A549 (cell line): ENCODE measurements at places on chromosomes 16 and 17.
A peak's percentile ranks its signal among the peaks of the same experiment; 100 is the strongest.

GRCh38 chr17:2724784-2725164 is 13.2 kb upstream of the CLUH start:
- DNase-seq, result peak; percentile 77

- peak; percentile 98 for DNase-seq
Measured at GRCh38 chr17:50177983-50178834, 12.4 kb downstream of the SGCA start.

- DNase-seq, result peak; percentile 56
Measured at GRCh38 chr17:17959520-17960361, 12.5 kb downstream of the TOM1L2 start.

GRCh38 chr16:30645727-30646126 is 5.0 kb upstream of the PRR14 start:
- no peak for DNase-seq

- no peak for DNase-seq
Measured at GRCh38 chr17:3037259-3037658, 26.1 kb downstream of the OR1D5 start.

GRCh38 chr16:19549673-19550072 is 5.8 kb upstream of the VPS35L start:
- DNase-seq, result no peak

- peak; percentile 68 for DNase-seq
Measured at GRCh38 chr16:30786115-30786935, 680 bp downstream of the ZNF629 start.

GRCh38 chr17:67018471-67019434 is 25.6 kb upstream of the CACNG1 start:
- DNase-seq, result no peak

DNA sequence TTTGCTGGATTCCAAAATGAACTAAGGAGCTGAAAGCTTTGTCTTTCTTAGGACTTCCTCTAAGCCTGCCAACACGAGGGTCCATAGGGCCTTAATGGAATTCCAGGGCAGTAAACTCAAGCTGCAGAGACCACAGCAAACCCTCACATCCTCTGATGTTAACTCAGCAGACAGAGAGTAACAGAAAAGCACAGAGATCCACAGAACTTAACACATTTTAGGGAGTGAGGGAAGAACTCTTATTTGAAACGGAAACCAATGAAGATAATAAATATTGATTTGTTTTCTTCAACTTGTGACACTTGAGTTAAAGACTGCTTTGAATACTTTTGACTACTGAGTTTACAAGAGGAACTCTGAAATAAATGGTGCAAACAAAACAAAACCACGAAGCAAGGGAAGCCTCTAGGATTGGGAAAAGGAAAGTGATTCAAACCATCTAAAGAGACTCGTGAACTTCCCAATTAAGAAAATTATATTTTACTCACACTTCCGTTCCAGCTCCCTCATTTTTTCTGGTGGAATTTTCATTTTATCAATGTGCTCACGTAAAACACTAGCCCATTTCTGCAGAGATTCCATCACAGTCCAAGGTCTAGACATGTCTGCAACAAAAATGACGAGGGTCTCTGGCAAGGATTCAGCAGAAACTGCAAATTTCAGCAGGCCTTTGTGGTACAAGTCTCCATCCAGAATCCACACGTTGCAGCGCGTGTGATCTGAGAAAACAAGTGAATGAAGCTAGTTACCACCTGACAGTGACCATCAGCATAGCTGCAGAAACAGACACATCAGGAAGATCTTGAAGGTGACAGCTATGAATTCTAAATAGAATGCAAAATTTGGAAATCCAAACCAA is 9.2 kb downstream of the DYNC1LI2 start:
- no peak for DNase-seq

DNA sequence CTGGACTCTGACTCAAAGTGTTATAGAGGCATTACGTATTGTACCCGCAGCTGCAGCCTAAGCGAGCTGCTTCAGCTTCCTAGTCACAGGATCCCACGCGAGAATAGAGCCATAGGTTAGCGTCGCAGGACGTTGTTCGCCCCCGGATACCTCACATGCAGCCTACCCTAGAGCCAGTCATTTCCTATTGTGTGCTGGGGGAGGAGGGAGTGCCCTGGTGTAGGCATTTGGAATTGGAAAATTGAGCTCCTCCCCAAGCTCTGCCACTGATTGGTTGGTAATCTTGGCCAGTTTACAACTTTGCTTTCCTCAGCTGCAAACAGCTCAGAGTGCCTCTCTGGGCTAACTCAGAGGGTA is 530 bp downstream of the NAA60 start:
- DNase-seq, result peak; percentile 64

DNA sequence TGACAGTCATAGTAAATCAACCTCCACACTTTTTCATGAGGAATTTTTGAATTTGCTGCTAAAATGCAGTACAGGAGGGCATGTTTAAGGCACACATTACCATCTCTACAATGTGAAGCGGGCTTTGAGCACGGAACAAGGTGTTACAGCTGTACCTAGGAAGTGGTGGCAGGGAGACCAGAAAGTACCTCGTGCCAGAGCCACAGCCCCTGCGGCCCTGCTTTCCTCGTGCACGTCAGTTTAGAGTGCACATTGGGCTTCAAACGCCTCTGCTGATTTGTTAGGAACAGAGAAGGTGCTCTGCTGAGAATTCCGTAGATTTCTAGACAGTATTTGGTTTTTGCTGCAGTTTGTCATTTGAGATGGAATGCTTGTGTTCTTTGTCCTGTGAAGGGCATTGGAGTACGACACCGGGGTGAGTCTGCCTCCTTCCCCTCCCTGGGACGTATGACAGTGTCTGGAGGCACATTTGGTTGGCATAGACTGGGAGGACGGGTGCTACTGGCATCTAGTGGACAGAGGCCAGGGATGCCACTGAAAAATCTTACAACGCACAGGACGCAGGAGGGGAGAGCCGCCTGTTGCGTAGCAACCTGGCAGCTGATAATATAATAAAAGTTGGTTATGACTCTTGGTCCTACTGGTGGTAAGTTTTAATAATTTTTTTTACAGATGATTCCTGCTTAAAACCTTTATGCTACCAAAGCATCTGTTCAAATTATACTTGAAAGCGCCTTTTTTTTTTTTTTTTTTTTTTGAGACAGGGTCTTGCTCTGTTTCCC is 9.1 kb downstream of the FOXK2 start:
- peak; percentile 85 for DNase-seq

- no peak for DNase-seq
Measured at GRCh38 chr17:18280249-18280648, 19.8 kb downstream of the MIEF2 start.

DNA sequence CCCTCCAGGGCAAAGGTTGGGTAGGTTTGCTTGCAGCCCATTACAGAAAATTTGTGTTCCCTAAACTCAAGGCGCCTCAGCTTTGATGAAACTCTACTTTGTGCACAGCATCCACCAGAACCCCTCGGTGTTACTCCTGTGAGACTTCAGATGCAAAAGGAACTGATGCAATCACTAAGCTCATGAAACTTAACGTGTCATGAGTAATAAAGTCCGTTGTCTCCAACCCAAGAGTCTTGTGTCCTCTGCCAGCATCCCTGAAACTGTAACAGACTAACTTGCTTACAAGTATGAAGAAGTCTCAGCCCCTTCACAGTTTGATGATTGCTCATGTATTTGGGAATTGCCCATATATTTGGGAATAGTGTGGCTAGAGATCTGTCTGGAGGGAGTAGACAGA is 74.8 kb upstream of the MARCHF10 start:
- DNase-seq, result no peak

DNA sequence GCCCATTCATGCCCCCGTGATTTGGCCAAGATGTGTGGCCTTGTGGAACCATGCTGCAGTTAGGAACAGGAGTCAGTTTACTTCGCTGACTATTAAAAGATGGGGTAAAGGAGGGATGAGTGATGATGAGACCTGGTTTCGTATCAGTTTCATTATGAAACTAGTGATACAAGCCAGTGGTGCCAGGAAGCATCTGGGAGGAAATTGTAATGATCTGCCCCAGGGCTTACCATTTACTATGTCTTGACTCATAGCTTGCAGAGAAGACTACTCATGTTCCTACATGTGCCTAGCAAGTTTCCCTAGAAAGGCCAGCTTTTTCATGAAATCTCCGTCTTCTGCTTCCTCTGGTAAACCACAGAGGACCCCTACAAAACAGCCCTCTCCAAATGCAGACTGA is 23.2 kb downstream of the CDH3 start:
- no peak for DNase-seq

GRCh38 chr17:14374268-14374667 is 73.4 kb downstream of the HS3ST3B1 start:
- DNase-seq, result no peak
